Skin of body (tissue), 3 donors: ENCODE measurements at places on chromosomes 12 and 14. TPM values are rescaled to one million over a fixed set of nuclear protein-coding genes. Genes with fewer than 3 reads are reported as not detected.

DNA sequence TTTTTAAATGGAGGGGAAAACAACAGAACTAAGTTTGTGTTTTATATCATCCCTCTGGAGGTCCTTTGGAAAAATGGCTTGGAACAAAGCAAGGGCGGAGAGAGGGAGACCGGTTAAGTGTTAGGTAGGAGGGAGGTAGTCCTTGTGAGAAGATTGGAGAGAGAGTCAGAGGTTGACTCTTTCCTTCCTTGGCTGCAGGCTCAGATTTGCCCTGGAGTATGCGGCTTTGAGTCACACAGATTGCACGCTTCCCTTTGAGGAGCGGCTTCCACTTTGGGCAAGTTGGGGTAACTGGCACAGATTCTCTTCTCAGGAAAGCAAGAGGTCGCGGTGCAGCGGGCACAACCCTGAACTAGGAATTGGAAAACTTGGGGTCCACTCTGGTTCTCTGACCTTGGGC is 9.9 kb downstream of the SOCS2 start:
- no peak for DNase-seq

GRCh38 chr12:57836442-57837375 is 9.8 kb downstream of the CTDSP2 start:
- peak; percentile 86 for DNase-seq

GRCh38 chr14:72677664-72678063 is 216.2 kb downstream of the DPF3 start:
- DNase-seq, result no peak

TMEM233 gene
- total RNA-seq, result 0.20 TPM

- DNase-seq, result peak; percentile 40
Observed at GRCh38 chr14:22614240-22614799, 16.2 kb downstream of the ABHD4 start.

- DNase-seq, result no peak
Observed at GRCh38 chr12:47517122-47517521, 188.7 kb downstream of the RPAP3 start.

DNA sequence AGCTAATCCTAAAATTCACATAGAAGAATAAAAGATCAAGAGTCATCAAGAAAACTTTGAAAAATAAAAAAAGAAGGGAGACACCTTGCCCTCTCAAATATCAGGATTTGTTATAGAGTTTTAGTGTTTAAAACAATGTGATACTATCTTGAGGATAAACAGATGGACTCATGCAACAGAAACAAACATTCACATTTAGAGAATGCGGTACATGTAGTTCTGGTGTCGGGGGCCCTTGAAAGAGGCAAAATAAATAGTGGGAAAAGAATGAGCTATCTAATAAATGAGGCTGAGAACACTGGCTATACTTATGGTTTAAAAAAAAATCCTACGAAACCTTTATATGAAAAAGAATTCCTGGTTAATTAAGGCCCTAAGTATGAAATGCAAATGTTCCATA is 127.7 kb downstream of the LLPH start:
- no peak for DNase-seq

- DNase-seq, result peak; percentile 82
Observed at GRCh38 chr14:56004786-56005185, 113.4 kb upstream of the PELI2 start.

DNA sequence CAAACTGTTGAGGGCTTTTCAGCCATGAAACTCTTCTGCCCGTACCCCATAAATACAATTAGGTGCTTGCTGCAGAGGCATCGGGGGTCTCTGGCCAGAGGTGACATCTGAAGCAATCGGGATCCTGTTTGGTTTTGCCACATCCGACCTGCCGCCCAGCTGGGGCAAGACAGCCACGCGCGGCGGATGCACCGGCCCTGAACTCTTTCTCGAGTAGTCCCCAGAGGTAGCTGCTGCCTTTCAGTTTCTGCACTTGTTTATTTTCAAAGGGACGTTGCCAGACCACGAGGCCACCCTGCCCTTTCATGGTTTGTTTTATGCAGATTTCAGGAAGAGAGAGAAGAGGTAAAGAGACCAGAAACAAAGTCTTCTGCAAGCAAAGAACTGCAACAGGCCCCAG is 10.6 kb upstream of the MLXIP start:
- no peak for DNase-seq
